Thoracic aorta (tissue), 2 donors: ENCODE measurements at places on chromosomes 4 and X. TPM values are rescaled to one million over a fixed set of nuclear protein-coding genes. Genes with fewer than 3 reads are reported as not detected.

- no peak overlapping the region for H3K27ac ChIP-seq
- peaks cover 62% of the 10 kb centered on the region for H3K4me1 ChIP-seq
- H3K4me3 ChIP-seq: no peak overlapping the region
- DNase-seq: no peak
These were observed 19.3 kb downstream of the ZFX start for GRCh38 chrX:24168807-24169206.

GRCh38 chr4:110484767-110485166, 8.8 kb downstream of the ENPEP start:
- H3K36me3 ChIP-seq: no peaks in the 10 kb centered on the region
- no peaks in the 10 kb centered on the region for H3K4me1 ChIP-seq
- no peak overlapping the region for H3K27ac ChIP-seq
- no peak for DNase-seq
- H3K27me3 ChIP-seq: no peaks in the 10 kb centered on the region

DNA sequence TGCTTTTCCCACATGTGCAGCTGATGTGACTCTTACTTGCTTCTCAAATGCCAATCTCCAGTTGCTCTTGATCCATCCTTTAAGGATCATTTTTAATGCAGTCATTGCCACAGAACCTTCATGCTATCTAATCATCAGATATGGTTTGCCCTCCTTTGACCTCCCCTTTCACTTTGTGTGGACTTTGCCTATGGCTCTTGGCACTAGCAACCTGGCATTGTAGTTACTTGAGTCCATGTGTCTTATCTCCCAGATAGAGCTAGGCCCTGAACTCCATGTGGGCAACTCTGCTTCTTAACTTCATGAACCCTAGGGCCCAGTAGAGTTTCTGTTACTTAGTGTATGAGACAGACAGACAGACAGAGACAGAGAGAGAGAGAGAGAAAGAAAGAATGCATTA, 41.6 kb downstream of the MTM1 start:
- no peak overlapping the region for H3K4me3 ChIP-seq
- no peaks in the 10 kb centered on the region for H3K4me1 ChIP-seq
- H3K27me3 ChIP-seq: no peaks in the 10 kb centered on the region
- DNase-seq: no peak
- no peaks in the 10 kb centered on the region for H3K36me3 ChIP-seq

DNA sequence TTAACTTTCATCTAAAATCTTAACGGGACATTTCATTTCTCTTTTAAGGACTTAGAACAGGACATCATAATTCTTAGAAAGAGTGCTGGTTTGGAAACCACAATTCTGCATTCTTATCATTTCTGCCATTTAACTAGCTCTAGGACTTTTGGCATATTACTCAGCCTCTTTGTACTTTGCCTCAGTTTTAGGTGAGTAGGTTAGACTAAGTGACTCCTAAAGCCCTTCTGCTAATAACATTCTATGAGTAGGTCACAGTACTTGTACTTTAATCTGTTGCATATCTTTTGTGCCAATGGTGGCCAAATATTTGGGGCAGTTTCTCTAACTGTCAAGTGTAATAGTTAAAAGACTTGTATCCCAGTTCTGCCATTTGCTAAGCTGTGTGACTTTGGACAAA, 115.4 kb upstream of the NUDT6 start:
- H3K4me3 ChIP-seq: no peak overlapping the region
- no peak overlapping the region for H3K27ac ChIP-seq
- no peaks in the 10 kb centered on the region for H3K27me3 ChIP-seq

DNA sequence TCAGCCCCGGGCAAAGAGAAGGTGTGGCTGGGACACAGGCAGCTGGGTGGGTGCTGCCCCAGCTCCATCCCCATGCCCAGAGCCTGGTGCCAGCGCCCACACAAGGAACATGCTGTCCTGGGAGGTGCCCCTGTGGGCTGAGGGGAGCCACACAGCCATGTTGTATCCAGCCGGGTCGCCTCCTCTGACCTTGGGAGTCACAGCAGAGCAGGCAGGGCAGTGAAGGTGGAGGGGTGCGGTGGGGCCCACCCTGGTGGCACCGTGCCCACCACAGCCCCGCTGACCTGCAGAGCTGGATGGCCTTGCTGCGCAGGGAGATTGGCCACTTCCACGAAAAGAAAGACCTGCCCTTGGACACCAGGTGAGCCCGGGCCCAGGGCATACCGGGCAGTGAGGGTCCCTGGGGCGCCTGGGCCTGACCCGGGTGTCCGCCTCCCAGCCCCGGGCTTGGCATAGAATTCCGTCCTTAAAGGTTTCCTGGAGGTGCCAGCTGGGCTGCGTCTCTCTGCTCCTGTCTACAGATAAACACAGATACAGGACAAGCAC, 18.7 kb upstream of the ADD1 start:
- no peak for DNase-seq
- H3K27ac ChIP-seq: no peak overlapping the region
- H3K36me3 ChIP-seq: no peaks in the 10 kb centered on the region
- no peak overlapping the region for H3K4me3 ChIP-seq
- no peaks in the 10 kb centered on the region for H3K27me3 ChIP-seq
- H3K4me1 ChIP-seq: peaks cover 30% of the 10 kb centered on the region

GRCh38 chr4:32962100-32962499, 2241.9 kb downstream of the PCDH7 start:
- H3K27ac ChIP-seq: no peak overlapping the region
- DNase-seq: no peak
- no peaks in the 10 kb centered on the region for H3K36me3 ChIP-seq
- no peaks in the 10 kb centered on the region for H3K4me1 ChIP-seq
- no peaks in the 10 kb centered on the region for H3K27me3 ChIP-seq

DNA sequence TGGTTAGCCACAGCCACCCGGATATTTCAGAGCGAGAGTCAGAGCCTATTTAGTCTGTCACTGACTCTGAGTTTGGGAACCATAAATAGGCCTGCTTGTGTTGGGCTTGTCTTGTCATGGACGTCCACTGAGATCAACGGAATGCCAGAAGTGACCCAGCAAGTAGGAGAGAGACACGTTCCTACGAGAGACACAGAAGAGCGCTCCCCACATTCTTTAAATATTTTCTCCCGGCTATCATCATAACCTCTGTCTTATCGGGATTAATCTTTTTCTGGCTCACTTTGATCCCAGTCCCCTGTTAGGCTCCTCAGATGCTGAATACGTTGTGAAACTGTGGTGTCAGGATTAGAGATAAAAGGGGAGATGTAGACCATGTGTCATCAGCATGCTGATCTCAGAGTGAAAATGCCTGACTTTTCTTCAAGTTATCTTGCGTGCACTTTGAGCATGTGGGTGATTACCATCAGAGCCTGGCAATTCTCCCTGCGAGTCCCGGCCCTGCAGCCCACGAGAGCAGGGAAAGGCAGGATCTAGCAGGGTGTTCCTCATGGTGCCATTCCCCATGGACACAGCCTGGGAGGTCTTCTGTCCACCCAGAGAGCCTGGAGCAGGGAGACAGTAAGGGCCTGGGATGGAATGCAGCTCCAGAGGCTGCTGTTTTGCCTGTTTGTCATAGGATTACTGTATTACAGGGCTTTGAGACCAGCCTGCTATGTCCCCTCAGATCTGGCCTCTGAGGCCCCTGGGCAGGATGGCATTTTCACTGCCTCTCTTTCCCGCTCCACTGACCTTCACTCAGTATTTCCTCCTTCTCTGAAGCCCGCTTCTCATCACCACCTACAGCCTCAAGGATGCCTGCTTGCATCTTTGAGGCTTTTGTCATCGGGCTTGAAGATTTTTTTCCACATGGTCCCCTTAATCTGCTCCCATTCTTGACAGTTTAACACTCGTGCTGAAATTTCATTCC, 2.8 kb upstream of the TENM3 start:
- H3K4me1 ChIP-seq: no peaks in the 10 kb centered on the region
- H3K27ac ChIP-seq: no peak overlapping the region
- H3K27me3 ChIP-seq: no peaks in the 10 kb centered on the region
- no peak for DNase-seq
- no peaks in the 10 kb centered on the region for H3K36me3 ChIP-seq
- H3K4me3 ChIP-seq: no peak overlapping the region

GRCh38 chrX:134725103-134725690, 66.9 kb upstream of the PLAC1 start:
- no peak overlapping the region for H3K4me3 ChIP-seq
- H3K27me3 ChIP-seq: no peaks in the 10 kb centered on the region
- H3K27ac ChIP-seq: no peak overlapping the region
- H3K36me3 ChIP-seq: no peaks in the 10 kb centered on the region
- DNase-seq: no peak

DNA sequence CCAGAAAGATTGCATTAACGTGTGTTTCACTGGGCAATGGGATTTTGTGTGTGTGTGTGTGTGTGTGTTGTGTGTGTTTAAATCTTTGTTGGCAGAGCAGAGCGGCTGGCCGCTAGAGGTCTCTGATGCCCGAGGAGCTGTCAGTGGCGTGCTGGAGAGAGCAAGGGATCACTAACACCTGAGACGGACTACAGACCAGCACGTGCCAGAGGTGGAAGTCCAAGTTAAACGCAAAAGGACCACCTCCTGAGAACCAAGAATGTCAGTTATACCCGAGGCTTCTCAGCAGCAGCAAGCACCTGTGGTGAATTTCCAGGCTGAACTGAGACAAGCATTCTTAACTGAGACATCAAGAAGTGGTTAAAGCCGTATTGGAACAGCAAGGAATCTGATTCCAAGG, 9.0 kb upstream of the SLC25A14 start:
- no peak overlapping the region for H3K4me3 ChIP-seq
- H3K27me3 ChIP-seq: no peaks in the 10 kb centered on the region
- no peak for DNase-seq
- H3K36me3 ChIP-seq: no peaks in the 10 kb centered on the region
- no peaks in the 10 kb centered on the region for H3K4me1 ChIP-seq
- H3K27ac ChIP-seq: no peak overlapping the region

GRCh38 chr4:8199594-8200301, 658 bp downstream of the SH3TC1 start:
- DNase-seq: no peak
- H3K27me3 ChIP-seq: no peaks in the 10 kb centered on the region
- peak overlapping the region; percentile 60 for H3K27ac ChIP-seq
- H3K36me3 ChIP-seq: no peaks in the 10 kb centered on the region

DNA sequence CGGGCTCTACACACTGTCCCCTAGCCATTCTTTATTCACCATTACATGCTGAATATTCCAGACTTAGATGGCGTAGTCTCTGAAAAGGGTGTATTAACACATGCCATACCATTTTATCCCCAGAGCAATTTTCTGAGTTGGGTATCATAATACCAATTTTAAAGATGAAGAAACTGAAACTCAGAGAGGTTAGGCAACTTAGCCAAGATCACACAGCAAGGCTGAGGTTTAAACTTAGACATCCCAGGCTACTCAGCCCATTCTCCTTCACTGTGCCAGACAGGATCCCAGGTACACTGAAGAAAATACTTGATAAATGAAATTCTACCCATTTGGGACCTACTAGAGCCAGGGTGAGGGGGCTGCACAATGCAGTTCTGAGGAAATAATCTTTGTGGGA, 67.4 kb upstream of the ARHGAP36 start:
- no peaks in the 10 kb centered on the region for H3K36me3 ChIP-seq
- no peak overlapping the region for H3K4me3 ChIP-seq
- no peak overlapping the region for H3K27ac ChIP-seq
- no peaks in the 10 kb centered on the region for H3K27me3 ChIP-seq

GRCh38 chr4:19982556-19982955, 269.1 kb upstream of the SLIT2 start:
- H3K27me3 ChIP-seq: no peaks in the 10 kb centered on the region
- DNase-seq: no peak
- no peak overlapping the region for H3K4me3 ChIP-seq
- no peaks in the 10 kb centered on the region for H3K4me1 ChIP-seq
- no peaks in the 10 kb centered on the region for H3K36me3 ChIP-seq

DNA sequence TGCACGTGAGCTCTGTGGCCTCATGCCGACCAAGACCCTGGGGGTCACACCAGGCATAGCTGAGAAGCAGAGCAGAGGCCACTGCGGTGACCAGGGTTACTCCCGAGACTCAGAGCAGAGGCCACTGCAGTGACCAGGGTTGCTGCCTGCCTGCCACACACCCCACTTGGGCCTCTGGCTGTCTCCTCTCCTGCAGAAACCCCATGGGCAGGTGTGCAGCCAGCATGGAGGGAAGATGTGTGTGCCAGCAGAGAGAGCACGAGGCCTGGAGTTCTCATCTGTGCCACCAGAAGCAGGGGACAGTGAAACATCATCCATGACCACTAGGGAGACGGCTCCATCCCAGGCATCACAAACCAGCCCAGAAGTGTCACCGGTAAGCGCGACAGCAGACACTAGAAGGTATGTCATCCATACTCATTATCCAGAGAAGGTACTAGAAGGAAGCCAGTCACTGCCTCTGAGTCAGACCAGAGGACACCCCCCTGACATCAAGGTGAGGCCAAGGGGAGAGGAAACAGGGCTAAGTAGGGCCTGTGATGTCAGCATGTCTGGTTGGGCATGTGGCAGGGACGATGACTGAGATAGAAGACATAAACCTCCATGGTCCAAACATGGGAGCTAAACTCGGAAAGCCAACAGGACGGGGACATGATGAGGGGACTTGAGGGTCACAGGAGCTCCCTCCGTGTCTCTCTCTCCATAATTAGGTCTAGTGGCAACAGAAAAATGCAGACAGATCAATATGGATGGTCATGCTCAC, 24.2 kb upstream of the SPON2 start:
- H3K36me3 ChIP-seq: no peaks in the 10 kb centered on the region
- DNase-seq: no peak
- peaks cover 22% of the 10 kb centered on the region for H3K4me1 ChIP-seq
- no peaks in the 10 kb centered on the region for H3K27me3 ChIP-seq

DNA sequence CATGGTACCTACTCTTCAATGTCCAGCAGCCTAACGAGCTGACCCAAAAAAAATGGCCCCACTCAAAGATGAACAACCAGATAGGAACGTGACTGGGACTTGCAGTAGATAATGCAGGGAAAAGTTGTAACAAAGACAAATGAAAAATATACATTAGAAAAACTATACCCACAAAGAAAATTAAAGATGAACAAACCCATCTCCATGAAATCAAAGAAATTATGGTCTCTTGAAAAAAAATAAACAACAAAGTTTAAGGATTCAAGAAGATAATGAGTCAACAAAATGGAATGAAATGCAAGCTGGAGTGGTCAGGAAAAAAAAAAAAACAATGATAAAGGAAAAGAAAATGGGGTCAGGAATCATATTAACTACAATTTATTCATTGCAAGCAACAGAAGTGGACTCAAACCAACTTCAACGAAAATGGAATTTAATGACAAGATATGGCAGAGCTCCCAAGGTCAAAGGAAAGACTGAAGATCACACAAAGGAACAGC, 309.8 kb upstream of the GALNT7 start:
- no peak overlapping the region for H3K4me3 ChIP-seq
- H3K36me3 ChIP-seq: no peaks in the 10 kb centered on the region
- no peak for DNase-seq
- no peak overlapping the region for H3K27ac ChIP-seq
- no peaks in the 10 kb centered on the region for H3K27me3 ChIP-seq

DNA sequence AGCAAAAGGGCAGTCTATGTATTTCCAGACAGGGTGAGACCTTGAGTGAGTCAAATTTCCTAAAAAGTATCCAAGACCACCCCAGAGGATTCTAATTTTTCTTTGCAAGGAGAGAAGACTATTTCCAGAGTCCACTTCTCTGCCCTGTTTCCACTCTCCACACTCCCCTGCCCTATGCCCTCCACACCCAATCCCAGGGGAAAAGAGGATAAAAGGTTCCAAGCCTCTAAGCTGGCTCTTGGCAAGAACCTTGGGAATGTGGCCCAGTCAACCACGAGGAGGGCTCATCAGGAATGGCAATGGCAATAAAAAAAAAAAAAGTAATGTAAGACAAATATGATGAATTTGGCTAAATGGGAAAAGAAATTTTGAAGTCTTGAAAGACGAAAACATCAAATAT, 65.9 kb downstream of the SRPX start:
- no peak overlapping the region for H3K4me3 ChIP-seq
- H3K27me3 ChIP-seq: no peaks in the 10 kb centered on the region
- H3K36me3 ChIP-seq: no peaks in the 10 kb centered on the region
- no peak for DNase-seq
- no peaks in the 10 kb centered on the region for H3K4me1 ChIP-seq

CFAP47 gene
- total RNA-seq: not detected

ADRA2C gene
- 232 TPM for total RNA-seq

PNMA6F gene
- not detected for total RNA-seq
